Caco-2 (cell line): ENCODE measurements at places on chromosomes 5 and 9.

GRCh38 chr9:111691672-111692329 is 30.4 kb downstream of the GNG10 start:
- DNase-seq: no peak

DNA sequence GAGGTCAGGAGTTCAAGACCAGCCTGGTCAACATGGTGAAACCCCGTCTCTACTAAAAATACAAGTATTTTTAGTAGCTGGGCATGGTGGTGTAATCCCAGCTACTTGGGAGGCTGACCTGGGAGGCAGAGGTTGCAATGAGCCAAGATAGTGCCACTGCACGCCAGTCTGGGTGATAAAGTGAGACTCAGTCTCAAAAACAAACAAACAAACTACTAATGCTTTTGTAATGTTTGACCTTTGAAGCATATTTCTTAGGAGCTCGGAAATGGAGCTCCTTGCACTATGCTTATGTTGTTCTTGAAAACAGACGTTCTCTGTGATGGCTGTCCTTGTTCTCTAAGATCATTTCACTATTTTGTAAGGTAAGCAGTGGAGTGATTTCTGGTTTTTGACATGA is 6.0 kb downstream of the F2RL2 start:
- no peak for DNase-seq

GRCh38 chr9:13589034-13589737 is 309.7 kb upstream of the MPDZ start:
- no peak for DNase-seq

DNA sequence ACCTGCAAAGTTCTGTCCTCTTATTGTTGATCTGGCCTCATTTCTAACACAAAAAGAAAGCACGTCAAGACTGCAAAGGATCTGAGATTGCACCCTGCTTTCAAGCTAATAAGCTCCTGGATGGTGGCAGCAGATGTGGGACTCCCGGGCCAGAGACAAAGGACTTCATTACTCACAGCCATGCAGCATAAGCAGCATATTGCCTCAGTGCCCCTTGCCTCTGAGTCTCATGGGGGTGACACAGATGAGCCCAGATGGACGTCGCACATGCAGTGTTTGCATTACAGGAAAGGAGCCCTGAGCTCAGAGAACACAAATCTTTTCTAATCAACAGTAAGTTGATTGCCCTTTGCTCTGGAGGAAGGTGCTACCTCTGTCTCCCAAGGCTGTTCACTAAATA is 105.0 kb downstream of the SLC28A3 start:
- no peak for DNase-seq

DNA sequence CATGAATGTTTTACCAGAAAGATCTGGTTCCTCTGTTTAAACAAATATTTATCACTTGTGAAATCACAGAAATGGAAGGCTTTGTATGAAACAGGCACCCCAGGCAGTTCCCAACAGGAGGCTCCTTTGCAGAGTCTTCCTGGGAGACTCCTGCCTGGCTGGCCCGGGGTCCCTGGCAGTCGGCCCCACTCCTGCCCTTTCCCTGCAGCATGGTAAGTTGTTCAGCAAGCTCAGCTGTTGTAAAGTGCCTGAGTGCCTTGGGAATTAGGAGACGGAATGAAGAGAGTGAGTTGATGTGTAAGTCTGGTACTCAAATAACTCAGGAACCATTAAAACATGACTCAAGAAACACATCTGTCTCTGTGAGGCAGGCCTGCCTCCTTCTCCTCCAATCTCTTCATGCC is 17.5 kb upstream of the LHFPL2 start:
- no peak for DNase-seq

GRCh38 chr5:65299861-65300260 is 181.9 kb downstream of the ADAMTS6 start:
- no peak for DNase-seq

DNA sequence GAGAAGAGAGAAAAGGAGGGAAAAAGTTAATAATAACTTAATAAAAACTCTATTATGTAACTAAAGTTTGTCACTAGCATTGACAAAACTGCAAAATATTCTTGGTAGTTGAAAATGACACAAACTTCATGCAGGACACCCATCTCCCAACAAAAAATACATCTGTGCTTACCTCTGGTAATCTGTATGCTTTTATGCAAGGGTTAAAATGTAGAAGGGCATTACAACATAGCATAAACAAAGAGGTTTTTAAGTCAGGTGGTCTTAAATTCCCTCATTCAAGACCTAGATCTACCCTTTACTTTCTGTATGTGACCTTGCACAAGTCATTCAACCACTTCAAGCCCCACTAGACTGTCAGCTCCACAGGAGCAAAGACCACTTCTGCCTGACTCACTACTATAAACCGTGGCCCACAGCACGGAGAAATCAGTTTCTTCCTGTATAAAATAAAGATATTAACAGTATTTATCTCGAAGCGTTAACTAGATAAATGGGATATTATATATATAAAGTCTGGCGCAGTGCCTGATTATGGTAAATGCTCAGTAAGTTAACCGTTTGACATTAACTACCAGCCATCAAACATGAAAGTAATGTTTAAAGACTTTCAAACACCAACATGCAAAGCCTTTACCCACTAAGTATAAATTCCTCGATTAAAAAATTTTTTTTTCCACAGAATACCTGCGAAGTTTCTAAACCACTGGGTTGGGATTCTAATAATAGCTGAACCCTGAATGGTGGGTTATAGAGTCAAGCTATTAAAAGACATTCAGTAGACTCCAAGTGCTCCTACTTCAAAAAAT is 2.0 kb downstream of the FBXL17 start:
- no peak for DNase-seq

- DNase-seq: no peak
These were observed 10.2 kb downstream of the SARDH start for GRCh38 chr9:133727876-133728441.

DNA sequence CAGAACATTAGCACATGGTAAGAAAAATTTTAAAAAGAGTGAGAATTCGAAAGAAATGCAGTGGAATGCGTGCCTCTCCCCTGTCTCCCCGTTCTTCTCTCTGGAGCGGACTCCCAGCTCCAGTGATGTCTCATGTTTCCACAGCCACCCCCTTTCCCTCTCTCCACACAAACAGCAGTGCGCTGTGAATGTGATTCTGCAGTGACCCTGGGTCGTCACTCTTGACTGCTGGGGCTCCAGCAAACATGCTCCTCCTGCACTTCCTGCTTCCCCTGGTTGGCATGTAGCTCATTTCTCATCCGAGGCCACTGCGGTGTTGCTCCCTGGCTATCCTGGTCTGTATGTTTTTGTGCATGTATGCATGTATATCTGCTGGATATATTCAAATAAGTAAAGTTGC is 13.3 kb downstream of the PHF2 start:
- no peak for DNase-seq

- no peak for DNase-seq
These were observed 112.8 kb downstream of the CMYA5 start for GRCh38 chr5:79802406-79802805.

DNA sequence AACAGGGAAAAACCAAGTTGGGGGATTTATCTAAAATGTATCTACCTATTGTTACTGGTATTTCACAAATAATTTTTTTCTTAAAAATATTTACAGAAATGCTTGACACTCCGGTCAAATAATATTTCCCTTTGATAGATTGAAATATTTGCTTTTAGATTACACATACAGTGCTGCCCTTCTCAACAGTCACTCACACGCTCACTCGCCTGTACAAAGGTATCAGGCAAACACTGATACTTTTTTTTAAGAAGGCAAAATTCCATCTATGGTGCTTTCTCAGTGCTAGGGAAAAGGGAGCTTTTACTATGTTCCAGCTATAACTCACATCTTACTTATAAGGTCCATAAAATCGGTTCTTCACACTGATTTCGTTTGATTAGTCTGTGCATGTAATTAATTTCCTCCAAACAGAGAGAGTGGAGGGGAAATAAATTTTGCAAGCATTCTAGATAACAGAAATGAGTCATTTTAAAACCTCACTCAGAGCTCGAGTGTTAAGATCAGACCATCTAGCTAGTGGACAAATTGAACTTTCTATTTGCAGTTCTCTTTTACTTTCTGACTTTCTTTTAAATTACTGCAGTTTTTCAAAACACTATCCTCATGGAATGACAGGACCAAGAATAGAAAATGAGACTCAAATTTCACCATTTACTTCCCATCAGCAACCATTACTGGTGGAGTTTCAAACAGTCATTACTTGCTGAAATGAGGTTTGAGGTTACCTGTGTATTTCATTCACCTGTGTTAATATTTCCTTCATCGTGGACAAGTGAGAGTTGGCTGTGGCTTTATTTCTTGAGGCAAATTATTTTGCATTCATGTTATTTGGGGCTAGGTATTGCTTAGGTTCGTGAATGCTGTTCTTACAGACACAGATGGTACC is 273.2 kb downstream of the RAB3C start:
- DNase-seq: no peak

DNA sequence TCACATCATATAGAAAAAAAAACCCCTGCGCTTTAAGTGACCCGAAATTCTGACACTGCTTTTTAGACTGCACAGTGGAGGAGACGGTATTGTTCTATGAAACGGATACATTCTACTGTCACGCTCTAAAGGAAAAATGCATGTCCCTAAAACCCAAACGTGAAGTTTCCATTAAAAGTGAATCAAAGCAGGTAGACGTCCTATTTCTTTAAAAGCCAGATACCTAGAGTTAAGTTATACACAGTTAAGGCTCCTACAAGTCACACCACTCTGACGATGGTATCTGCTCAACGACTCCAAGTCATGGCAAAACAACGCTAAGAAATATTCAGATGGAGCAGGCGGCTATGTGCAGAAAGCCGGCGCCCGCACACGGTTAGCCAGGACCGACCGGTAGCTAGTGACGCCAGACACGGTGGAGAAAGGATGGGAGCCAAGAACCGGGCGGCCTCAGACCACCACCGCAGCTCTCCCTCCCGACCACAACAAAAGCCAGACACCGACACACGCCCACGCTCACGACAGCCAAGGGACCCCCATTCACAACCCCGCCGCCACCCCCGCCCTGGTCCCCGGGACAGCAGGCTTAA is 734 bp downstream of the SKP1 start:
- DNase-seq: no peak

DNA sequence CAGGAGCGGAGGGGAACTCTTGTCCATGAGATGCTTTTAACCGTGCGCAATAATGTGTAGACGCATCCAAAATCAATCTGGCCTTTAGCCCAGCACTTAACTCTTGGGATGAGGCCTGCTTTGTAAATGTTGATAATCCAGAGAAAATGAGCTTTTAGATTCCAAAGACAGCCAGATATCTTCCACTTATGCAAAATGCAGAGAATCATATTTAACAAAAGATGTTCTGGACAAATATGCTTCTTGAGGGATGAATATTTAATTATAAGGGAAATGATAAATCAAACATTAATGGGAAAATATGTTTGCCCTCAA is 5.6 kb downstream of the S1PR3 start:
- no peak for DNase-seq

DNA sequence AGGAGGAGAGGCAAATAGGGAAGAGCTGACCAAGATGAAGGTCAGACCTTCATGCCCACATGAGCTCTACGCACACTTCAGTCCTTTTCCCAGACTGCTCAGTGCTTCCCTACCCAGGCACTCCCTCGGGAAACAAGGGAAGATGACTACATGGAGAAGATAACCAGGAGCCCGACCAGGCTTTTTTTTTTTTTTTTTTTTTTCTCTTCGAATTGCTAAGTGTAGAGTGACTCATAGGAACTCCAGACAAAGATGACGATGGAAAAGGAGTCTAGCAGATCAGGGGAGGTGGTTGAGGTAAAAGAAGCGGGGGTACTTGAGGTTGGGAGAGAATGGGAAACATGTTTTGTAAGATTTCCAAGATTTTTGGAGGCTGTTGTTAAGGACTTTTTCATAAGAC is 526.1 kb downstream of the BNC2 start:
- DNase-seq: no peak

DNA sequence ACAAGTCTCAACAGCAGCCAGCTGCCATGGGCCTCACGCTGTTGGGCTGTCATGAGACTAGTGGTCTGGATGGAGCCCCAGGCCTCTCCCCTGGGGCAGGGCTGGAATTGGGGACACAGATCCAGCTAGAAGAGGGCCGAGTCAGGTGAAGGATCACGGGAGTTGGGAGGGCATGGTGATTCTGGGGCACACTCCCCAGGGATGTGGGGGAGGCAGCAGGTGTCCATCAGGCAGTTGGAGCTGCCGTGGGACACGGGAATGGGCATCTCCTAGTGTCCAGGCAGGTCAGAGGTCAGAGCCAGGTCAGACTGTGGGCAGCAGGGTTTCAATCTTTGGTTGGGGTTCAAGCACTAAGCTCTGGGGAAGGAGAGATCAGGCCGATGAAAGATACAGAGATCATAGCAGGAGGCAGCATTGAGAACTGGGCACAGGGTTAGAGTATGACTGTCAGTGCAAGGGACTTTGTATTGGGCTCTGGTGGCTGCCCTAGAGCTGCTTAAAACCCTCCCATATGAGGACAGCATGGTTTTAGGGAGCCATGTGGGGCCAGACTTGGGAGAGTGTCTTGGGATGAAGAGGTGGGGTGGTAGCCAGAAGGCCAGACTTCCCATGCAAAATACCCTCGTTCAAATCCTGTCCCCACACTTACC is 59.2 kb downstream of the ARHGEF37 start:
- no peak for DNase-seq

- no peak for DNase-seq
These were observed 16.1 kb downstream of the MEGF10 start for GRCh38 chr5:127306647-127307046.

- no peak for DNase-seq
These were observed 457.5 kb downstream of the KIF4B start for GRCh38 chr5:155471027-155471426.

DNA sequence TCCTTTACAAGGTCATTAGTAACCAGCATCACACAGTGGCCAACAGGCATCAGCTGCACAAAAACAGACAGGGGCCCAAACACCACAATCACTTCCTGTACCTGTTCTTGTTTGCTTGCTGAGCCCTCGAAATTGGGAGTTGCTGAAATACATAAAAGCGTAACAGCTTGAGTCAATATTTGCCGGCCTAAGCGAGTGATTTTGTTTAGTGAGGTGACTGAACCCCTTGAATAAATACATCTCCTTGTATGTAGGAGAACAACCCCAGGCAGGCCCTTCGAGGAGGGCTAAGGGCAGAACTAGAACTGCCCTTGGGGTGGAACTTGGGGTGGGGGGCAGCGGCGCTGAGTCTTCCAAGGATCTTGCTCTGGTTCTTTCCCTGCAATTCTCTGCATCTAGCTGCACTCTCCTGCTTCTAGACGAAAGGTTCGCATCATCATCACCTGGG is 502.5 kb downstream of the RASEF start:
- DNase-seq: peak; percentile 18

- DNase-seq: no peak
These were observed 1231.6 kb upstream of the CDH9 start for GRCh38 chr5:28269978-28270377.
